ENCODE measurements at places on chromosomes 2 and 18. TPM values are rescaled to one million over a fixed set of nuclear protein-coding genes. Genes with fewer than 3 reads are reported as not detected.

Gene INHBB
- total RNA-seq = 0.19 TPM

Gene APOB
- total RNA-seq = under 0.01 TPM

Gene SLC19A3
- not detected for total RNA-seq

Gene CNOT9
- total RNA-seq = 54.7 TPM

Gene CDCA7
- total RNA-seq = 7.3 TPM

Gene CYP1B1
- total RNA-seq = 0.06 TPM

Gene HOXD10
- 0.49 TPM for total RNA-seq

Gene PTPRN
- not detected for total RNA-seq

Data from bladder microvascular endothelial cell (primary cell).